ENCODE measurements at places on chromosomes 16 and 17. TPM values are rescaled to one million over a fixed set of nuclear protein-coding genes. Genes with fewer than 3 reads are reported as not detected.

C17orf75 gene
- 22.1 TPM for total RNA-seq

TMEM92 gene
- total RNA-seq = not detected

CRHR1 gene
- total RNA-seq = 37.6 TPM

TSR1 gene
- total RNA-seq = 28.0 TPM

BAIAP3 gene
- 10.3 TPM for total RNA-seq

TNFRSF13B gene
- not detected for total RNA-seq

HSPB9 gene
- not detected for total RNA-seq

AOC3 gene
- total RNA-seq = 0.25 TPM

KRTAP3-1 gene
- not detected for total RNA-seq

PARN gene
- total RNA-seq = 18.7 TPM

SOST gene
- total RNA-seq = not detected

NPTX1 gene
- 6.6 TPM for total RNA-seq
